ENCODE measurements at places on chromosomes 3 and 15. TPM values are rescaled to one million over a fixed set of nuclear protein-coding genes. Genes with fewer than 3 reads are reported as not detected.
A peak's percentile ranks its signal among the peaks of the same experiment; 100 is the strongest.

DNA sequence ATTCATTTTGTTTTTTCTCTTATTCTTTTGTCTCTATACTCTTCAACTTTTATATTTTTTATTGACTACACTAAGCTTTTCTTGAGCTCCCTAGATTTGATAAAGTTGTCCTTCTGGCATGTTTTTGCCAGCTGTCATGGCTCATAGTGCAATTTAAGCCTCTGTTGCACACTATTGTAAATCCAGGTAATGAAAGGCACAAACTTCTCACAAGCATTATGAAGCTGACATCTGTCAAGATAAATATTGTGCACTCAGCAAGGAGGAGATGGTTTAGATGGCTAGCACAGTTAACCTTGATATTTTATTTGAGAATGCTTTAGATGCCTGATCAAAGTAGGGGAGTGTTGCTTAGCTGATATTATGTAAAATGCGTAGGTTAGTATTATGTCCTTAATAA is 1280.9 kb downstream of the NSUN3 start:
- no peak for DNase-seq

DNA sequence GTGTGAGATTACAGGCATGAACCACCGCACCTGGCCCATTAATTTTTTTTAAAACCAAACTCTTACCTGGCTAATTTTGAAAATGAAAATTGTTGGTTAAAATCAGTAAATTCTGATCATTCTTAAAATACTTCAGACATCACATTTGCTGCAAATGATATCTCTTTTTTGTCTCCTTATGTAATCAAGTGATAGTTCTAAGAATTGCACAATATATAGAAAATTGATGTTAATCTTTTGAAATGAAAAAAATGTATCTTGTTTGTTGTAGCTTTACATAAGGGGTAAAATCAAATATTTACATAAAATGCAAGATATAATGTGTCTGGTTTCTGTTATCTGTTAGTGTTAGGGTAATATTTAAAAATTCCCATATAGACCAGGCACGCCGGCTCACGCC is 5.0 kb downstream of the GTPBP8 start:
- no peak for DNase-seq

The CFAP91 gene
- 2.1 TPM for polyA plus RNA-seq

DNA sequence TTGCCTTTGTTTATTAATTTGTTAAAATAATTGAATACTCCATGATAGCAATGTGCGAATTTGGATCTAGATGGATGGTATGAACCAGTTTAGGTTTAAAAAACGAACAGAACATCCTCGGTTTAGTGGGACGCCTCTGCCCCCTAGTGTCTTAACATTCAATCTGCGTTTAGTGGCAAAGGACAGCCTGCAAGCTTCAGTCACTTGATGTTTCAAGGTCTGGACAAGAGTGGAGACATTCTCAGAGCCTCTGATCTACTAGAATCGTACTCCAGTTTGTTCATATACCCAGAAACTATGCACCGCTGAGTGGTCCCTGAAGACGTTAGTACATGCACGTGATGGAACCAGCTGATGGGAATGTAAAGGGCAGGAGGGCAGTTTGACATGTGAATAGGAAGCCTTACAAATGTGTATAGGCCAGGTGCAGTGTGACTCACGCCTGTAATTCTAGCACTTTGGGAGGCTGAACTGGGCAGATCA is 17.8 kb upstream of the ATP13A4 start:
- DNase-seq: peak; percentile 82

DNA sequence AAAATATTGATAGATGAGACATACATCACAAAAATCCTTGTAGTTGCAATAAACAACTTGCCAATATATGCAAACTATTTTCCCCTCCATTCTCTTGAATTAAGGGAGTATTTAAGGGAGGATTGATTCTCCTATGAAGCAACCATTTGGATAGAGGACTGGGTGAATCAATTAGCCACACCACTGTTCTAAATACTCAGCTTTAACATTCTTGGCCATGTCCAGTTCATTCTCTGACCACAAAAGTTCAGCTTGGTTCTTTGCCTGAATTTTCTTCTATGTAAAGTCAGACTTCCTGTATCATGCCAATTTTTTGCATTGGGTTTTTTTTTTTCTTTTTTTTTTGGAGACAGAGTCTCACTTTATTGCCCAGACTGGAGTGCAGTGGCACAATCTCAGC is 15.8 kb upstream of the SEC11A start:
- DNase-seq: no peak

The NIPA2 gene
- polyA plus RNA-seq: 36.9 TPM

DNA sequence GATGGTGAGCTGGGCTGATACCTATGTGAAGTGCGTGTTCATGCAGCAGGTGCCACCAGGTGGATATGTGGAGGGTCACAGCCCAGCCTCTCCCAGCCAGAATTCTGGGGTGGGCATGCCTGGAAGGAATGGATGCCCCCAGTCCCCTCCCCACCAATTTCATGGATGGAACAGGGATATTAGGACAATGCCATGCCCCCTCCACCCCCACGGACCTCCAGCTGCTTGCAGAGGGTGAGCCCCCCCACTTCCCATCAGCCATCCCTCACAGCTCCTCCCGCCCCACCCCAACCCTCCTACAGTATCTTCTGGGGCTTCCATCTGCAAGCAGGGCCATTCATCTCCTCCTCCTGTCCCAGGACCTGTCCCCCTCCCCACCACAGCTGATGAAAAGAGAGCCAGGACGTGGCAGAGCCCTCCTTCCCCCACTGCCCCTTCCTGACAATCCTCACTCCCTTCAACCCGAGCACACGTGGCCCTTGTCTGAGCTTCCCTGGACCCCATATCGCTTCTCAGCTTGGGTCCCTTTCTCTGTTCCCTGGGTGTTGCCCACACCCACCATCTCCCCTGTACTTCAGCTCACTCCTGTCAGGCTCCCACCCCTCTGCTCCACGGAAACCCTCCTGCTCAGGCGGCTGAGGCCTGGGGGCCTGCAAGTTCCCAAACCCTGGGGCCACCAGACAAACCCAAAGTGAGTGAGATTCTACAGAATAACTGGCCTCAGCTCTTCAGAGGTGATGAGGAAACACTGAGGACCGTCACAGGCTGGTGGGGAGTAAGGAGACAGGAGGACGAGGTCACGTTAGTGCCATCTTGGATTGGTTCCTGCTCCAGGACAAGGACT is 2.8 kb upstream of the SEMA3G start:
- DNase-seq: no peak

DNA sequence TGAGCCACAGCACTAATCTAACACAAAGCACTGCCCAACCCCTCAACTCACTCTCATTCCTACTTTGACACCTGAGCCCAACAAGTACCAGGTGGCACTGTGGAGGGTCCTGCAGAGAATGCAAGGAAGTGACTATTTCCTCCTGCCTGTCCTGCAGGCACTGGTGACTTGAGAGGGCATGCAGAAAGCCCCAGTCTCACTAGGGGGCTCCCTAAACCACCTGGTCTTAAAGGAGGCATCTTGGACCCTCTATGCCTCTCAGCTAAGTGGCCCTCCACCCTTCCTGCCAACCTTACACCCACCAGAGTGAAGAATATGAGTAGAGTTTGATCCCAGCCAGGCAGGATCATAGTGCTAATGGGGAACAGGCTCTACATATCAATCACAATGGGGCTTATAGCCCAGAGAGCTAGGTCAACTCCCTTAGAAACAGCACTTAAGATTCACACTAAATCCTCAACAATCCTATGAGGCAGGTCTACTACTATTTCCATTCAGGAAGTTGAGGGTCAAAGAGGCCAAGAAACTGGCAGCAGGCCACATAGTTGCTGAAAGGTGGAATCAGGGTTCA is 15.2 kb downstream of the TRAIP start:
- peak; percentile 47 for DNase-seq

DNA sequence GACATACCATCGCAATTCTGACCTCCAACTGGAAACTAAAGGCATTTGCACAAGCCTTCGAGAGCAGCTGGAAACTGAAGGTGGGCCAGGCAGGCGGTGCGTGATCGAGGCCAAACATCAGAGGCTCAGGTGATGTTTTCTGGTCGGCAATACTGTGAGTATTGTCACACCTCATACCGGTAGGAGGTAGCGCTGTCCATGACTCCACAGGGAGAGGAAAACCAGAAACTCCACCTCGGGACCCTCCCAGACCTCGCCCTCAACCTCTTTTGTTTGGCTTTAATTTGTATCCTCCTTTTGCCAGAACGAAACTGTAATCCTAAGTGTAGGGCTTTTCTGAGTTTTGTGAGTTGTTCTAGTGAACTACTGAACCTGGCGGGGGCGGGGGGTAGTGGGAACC is 43.6 kb downstream of the LDHAL6B start:
- no peak for DNase-seq

The USP13 gene
- polyA plus RNA-seq: 10.8 TPM
